ENCODE measurements at places on chromosomes 5 and 9. TPM values are rescaled to one million over a fixed set of nuclear protein-coding genes. Genes with fewer than 3 reads are reported as not detected.
A peak's percentile ranks its signal among the peaks of the same experiment; 100 is the strongest.

DNA sequence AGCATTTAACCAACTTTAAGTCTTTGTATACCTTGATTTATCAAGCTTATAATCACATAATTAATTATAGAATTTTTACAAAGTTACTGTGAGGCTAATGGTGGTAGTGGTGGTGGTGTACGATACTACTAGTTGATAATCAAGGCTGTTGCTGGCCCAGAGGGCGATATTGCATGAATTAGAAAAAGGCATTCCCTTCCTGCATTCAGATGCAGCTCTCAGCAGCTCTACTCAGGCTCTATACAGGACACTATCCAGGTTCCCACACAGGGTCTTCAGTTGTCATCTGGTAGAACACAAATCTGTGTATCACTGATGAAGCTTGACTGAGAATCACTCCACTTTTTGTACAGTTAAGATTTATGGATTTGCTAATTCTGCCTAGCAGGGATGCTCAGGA lies 562.8 kb upstream of the C9orf72 start:
- DNase-seq = no peak

DNA sequence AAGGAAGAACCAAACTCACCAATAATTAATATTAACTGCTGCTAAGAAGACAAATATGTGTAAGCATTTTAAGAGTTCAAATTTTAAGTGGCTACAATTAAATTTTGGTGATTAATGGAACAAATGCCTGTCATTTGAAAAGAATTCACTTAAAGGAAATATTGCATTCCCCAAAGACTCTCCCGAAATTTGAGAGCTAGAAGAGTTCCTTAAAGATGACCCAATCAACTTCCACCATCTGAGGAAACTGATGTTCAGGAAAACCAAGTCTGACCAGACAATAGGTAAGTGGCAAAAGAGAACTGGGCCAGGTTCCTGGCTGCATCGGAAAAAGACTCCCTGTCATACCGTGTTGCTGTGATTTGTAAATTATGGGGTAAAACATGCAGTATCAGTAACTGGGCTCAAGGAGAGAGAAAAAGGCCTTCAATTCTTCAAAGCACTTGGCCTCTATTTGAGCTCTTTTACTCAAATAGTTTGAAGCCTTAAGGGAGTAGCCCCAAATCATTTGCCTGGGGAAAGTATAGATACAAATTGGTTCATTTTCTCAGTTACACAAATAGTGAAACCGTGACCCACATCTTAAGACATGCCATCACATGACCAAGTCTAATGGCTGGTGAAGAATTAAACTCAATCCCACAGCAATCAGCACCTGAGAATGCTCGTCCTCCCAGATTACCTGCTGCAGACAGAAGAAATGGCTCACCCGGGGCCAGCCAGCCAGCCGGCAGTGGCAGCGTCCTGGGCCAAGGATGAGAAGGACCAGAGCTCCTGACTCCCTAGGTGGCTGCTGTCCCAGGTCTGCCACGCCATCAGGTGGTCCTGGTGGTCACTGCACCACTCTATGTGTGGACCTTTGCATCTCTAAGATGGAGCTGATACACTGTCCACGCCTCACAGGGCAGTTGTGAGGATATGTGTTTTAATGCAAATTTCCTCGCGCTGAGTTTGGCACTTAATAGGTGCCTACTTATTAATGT lies 162.9 kb downstream of the TTLL11 start:
- DNase-seq = peak; percentile 3

- DNase-seq = no peak
Measured at GRCh38 chr9:115374724-115375268, 256.8 kb upstream of the TNC start.

- DNase-seq = no peak
Measured at GRCh38 chr5:159050316-159051143, 49.2 kb downstream of the EBF1 start.

- DNase-seq = no peak
Measured at GRCh38 chr9:95486318-95486717, 30.5 kb downstream of the PTCH1 start.

GRCh38 chr5:140631831-140632365 lies 1.1 kb downstream of the CD14 start:
- no peak for DNase-seq

The PPP2R2B gene
- total RNA-seq = not detected

The PHF2 gene
- total RNA-seq = 13.3 TPM

The MTRR gene
- 47.9 TPM for total RNA-seq

All from GM12878 (cell line).